Stimulated activated CD8-positive, alpha-beta memory T cell treated with anti-CD3 and anti-CD28 coated beads, Interleukin-4, amount 100 ng/mL, for 1 hour (primary cell): ENCODE measurements at places on chromosomes 5 and 9.

DNA sequence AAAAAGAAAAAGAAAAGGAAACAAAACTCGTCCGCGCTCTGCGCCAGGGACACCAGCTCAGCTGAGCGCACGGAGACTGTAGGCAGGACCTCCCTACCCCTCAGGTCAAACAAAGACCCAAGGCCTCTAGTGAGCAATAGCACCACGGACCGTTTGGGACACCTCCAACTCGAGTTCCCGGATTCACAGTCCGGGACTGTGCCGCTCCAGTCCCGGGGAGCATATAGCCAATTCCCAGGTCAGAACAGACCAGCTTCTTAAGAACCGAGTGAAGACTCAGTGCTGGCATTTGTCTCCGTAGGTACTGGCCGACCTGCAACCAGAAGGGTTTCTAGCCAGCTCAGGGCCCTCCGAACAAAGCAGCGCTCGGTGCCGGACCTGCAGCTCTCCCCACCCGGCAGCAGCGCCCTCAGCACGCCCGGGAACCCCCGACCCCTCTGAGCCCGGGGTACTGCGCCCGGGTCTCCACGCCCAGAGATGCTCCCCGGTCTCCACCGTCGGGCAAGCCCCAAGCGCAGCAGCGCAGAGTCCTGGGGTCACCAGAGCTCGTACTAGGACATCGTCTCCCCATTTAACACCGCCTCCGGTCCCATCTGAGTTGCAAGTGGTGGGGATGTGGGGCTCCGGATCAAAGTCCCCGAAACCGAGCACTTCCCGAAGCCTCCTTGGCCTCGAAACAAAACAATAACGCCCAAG, 591 bp downstream of the ABCA1 start:
- DNase-seq: no peak

- DNase-seq: no peak
Observed at GRCh38 chr9:126122901-126123616, 203.6 kb upstream of the MVB12B start.

DNA sequence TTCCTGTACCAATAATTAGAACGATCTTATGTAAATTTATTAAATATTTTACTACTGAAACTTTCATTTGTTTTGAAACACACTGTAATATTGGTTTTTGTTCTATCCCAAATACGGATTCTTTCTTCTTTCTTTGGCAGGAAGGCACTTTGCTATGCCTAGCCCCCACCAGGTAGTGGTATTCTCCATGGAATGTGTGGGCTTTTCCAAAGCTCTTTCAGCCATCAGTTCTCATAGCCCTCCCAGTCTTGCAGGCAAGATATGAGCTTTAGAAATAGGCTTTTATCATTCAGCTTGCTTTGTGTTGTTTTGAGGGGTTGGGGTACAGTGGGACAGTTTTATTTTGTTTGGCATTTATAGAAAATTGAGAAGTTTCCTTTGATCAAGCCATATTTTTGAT, 107.5 kb downstream of the DMXL1 start:
- no peak for DNase-seq

GRCh38 chr9:3528451-3528850, 2.6 kb upstream of the RFX3 start:
- DNase-seq: no peak

DNA sequence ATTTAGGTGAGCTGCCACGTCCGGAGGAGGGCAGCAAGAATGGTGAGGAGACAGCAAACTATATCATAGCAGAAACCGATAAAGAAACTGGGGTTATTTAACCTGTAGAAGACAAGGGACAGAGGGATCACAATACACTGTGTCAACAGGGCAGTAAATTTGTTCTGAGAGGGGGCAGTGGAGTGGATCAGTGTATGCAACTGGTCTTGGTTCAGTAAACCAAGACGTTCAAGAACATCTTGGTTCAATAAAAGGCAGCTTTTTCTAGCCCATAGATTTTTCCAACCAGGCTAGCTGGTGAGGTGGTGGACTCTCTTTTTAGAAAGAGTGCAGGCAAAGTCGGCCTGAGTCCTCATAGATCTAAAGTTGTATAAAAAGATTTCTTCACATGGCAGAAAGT, 55.3 kb downstream of the PLAC8L1 start:
- DNase-seq: no peak

GRCh38 chr5:142382186-142382585, 57.4 kb upstream of the SPRY4 start:
- DNase-seq: no peak

- DNase-seq: no peak
Observed at GRCh38 chr9:38044706-38045105, 24.3 kb downstream of the SHB start.

GRCh38 chr9:89077519-89077918, 86.3 kb downstream of the S1PR3 start:
- no peak for DNase-seq

DNA sequence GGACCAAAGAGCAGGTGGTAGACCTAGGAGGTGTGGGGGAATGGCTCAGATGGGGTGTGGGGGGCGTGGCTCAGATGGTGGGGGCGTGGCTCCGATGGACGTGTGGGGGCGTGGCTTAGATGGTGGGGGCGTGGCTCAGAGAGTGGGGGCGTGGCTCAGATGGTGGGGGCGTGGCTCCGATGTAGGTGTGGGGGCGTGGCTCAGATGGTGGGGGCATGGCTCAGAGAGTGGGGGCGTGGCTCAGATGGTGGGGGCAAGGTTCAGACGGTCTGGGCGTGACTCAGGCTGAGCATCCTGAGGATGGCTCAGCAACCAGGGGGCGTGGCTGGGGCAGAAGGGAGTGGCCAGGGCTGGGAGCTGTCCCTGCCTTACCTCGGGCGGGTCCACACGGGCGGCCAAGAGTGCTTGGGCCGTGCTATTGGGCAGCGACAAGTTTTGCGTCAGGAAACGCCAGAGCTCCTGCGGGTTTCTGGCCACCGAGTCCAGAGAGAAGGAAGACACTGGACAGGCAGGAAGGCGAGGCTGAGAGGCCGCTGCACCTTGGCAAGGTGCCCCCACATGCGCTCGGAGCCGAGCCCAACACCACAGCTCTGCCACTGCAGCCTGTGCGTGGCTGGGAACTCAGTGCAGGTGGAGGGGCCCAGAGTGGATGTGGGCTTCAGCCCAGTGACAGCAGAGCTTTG, 5.9 kb downstream of the ABCA2 start:
- DNase-seq: no peak

DNA sequence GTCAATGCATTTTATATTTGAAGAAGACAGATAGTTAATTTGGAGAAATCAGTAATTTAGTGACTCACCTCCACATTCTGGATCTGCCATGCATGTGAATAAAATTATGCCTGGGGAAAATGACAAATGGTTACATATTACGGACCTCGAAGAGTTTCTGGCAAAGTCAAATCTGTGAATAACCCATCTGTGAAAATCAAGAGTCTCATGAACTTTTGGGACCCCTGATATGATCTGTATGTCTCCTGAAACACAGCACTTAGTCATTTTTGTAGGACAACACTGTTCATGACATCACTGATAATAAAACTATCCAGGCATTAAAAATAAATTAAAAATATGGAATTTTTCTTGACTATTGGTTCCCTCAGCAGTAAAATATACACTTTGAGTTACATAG, 584.5 kb downstream of the TLE4 start:
- no peak for DNase-seq

GRCh38 chr9:14437354-14438231, 123.7 kb upstream of the NFIB start:
- no peak for DNase-seq

GRCh38 chr9:109011231-109011671, 2.0 kb downstream of the CTNNAL1 start:
- DNase-seq: no peak

DNA sequence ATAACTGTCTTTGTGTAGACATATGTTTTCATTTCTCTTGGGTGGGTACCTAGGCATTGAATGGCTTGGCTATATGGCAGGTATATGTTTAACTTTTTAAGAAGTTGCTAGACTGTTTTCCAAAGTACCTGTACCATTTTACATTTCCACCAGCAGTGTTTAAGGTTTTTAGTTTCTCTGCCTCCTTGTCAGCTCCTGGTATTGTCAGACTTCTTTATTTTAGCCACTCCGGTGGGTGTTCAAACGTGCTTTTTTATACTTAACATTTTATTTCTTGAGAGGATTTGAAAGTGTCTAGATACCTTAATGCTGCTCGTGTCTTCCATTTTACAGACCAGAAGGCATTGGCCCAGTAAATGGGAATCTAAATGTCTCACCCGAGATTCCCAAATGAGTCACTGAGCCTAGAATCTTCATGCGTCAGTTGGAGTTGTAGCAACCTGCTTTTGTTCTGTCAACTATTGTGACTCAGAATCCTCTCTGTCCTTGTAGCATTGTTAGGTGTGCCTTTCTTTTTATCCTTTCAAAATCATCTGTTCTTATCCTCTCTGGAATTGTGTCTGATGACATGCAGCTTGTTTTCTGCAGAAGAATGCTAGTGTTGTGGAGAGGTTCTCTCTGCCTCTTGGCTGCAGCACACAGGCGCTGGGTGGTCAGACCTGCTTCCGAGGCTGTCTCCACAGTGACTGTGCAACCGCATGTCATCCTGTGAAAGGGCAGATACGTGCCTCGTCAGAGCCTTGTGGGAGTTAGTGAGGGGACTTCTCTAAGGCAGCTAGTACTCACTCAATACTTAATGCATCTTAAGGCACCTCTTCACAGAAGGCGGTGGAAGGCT, 291.8 kb downstream of the AOPEP start:
- DNase-seq: no peak

DNA sequence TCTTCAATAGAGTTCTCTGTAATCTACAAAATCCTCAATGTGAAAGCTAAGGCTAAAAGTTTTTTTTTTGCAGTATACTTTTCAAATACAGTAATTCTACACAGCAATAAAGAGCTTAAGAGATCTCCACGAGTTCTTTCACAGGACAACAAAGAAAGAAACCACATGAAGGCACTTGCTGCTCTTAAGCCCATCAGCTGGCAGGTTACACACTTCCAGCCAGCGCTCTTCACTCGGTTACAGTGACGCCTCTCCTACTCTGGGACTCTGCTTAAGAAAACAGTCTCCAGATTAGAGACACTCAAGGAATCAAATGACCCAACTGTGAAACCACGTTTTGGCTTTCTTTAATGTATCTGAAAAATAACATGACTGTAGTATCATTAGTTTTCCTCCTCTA, 85.0 kb downstream of the ROR2 start:
- DNase-seq: no peak

GRCh38 chr9:99497641-99498040, 275.6 kb downstream of the SEC61B start:
- DNase-seq: no peak

DNA sequence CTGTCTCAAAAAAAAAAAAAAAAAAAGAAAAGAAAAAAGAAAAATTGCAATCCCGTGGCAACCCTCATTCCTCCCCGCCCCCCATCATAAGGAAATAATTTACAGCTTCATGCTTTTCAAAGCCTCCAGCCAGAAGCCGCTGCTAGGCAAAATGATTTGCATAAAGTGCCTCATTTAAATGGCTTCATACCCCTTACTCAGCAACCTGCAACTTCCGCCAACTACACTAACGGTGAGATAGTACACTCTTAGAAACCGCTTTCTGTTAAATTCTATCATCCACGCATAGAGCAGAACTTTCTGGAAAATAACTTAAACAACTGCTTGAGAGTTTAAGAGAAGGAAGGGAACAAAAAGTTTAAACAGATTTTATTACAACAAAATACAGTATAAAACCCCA, 17.8 kb downstream of the SERINC5 start:
- no peak for DNase-seq

DNA sequence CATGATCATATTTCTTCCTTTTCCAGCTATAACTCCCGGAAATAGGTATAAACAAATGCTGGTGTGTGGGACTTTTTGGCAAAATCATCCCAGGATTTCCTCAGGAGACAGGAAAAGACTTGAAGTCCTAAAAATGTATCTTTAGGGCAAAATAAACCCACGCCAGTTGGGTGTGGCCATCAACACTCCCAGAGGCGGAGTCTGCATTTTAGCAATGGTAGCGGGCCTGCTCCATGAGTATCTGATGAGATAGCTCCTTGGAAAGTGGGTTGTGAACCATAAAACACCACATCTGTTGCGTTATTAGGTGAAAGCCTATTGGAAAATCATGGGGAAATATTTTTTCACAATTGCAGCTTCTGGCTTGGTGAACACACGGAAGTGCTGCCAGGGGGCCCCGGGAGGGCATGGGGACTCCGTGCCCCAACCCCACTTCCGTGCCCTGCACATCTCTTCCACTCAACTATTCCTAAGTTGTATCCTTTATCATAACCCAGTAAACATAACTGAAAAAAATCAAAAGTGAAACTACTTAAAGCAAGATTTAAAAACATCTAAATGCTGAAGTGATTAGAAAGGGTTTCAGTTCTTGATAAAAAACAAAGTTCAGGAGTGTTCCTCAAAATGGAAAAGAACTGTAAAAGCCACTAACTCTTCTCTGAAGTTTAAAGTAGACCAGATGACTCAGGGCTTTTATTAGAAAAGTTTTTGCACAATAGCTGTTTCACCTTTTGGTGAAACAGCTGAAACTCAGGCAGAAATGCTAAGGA, 111.2 kb downstream of the LRRC70 start:
- no peak for DNase-seq

DNA sequence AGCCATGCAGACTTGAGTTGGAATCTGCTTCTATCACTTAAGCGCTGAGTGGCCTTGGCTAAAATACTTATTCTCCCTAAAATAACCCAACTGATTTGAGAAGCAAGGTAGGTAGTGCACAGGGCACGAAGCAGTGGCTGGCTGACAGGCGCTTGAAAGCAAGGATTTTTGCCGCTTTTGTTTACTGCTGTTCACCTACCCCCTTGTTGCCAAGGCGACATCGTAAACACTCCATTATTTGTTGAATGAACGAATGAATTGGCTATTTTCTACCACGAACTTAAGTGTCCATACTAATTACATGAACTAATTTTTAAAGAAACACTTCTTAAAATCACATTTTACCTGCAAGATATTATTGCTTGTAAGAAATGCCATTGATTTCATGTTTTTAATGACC, 98.0 kb downstream of the ANKH start:
- no peak for DNase-seq

- DNase-seq: no peak
Observed at GRCh38 chr9:104575456-104575855, 6.5 kb downstream of the OR13C8 start.

- no peak for DNase-seq
Observed at GRCh38 chr5:149338364-149338763, 6.9 kb upstream of the GRPEL2 start.

DNA sequence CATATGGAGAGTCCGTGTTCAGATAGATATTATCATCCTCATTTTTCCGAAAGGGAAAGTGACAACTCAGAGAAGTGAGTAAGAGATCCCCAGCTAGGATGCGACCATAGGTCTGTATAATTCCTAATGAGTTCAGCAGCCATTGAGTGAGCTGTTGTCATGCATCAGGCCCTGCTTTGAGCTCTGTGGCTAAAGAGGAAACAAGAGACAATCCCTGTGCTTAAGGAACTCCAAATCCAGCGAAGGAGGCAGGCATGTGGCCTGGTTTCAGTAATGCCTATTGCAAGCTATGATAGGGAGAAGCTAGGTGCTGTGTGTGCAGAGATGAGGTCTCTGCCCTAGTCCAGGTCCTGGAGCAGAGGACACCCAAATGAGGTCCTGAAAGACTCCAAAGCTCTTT, 192.8 kb downstream of the ACTL7B start:
- DNase-seq: no peak

DNA sequence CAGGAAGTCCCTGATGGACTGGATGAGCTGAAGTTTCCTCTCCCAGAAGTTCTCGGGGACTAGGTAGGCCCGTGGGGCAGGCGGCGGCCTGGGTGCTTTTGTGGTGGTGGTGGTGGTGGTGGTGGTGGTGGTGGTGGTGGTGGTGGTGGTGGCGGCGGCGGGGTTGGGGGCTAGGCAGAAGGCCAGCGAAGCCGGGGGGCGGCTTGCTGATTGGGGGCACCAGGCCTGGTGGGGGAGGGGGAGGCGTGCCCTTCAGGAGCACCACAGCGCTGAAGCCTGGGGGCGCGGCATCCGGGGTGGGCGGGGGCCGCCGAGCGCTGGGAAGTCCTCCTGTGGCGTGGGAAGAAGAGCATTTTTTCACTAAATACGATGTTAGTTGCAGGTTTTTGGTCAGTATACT, 26.9 kb downstream of the SPATA31C1 start:
- no peak for DNase-seq
